ENCODE measurements at places on chromosomes 7 and 10.

DNA sequence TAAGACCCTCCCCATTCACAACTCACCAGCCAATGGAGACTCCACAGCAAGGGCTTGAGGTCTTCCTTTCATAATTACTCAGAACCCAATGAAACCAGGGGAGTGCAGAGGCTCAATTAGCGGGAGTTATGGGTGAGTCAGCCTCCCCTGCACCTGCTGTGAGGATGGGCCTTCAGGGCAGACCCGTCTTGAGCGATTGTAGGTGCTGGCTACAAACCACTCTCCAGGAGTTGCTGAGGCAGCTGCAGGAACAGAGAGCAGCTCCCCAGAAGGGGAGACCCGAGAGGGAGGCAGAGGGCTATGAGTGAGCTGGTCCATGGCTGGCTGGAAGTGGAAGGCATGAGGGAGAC is 58.5 kb upstream of the SORCS3 start:
- no peak for DNase-seq

DNA sequence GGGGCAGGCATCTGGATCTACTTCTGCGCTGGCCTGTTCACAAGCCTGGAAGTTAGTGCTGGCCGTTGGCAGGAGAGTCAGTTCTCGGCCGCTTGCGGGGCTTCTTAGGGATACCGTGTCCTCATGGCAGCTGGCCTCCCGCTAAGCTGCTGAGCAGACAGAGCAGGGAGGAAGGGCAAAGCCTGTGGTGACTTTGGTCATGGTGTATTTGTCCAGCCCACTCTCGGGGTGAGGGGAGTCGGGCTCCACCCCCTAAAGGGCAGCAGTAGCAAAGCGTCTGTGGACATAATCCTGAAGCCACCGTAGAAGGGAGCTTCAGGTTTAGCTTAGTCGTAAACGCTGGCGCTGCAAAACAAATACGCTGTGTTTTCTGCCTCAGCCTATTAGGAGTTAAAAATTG is 12.2 kb downstream of the UBE3C start:
- no peak for DNase-seq

- DNase-seq: no peak
Measured at GRCh38 chr7:40299097-40299496, 164.3 kb downstream of the SUGCT start.

GRCh38 chr10:88385601-88386203 is 197.4 kb downstream of the RNLS start:
- peak; percentile 20 for DNase-seq

GRCh38 chr10:23081221-23081750 is 14.1 kb upstream of the MSRB2 start:
- DNase-seq: no peak

DNA sequence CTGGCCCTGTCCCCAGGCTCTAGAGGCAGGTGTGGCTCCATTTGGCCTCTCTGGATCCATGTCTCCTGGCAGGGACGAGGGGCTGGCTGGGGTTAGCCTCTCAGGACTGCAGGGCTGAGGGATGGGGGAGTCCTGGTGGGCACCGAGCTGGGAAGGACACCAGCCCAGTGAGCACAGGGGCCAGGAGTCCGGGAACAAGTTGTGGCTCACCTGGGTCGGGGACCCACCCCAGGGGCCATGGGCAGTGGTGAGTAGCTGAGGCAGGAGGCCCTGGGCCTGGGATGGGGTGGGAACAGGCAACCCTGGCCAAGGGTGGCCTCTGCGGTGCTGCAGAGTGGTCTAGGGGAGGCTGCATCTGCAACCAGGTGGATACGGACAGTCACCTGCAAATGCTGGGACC is 24.1 kb downstream of the ANTXRL start:
- DNase-seq: no peak

DNA sequence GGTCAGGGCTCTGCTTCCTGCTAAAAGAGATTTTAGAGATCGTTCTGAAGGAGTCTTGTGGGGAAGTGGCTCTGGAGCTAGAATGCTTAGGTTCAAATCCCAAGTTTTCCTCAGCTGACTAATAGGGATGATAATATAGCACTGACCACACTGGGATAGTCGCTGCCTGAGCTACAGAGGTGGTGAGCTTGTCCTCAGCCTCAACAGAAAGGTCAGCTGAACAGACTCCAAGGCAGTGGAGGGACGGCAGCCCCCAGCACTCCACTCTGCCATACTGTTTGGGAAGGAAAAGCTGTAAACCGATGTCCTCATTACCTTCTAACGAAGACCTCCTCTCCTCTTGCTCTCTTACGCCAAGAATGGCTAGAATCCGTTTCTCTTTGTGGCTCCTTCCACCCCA is 36.2 kb downstream of the KAT6B start:
- DNase-seq: no peak

DNA sequence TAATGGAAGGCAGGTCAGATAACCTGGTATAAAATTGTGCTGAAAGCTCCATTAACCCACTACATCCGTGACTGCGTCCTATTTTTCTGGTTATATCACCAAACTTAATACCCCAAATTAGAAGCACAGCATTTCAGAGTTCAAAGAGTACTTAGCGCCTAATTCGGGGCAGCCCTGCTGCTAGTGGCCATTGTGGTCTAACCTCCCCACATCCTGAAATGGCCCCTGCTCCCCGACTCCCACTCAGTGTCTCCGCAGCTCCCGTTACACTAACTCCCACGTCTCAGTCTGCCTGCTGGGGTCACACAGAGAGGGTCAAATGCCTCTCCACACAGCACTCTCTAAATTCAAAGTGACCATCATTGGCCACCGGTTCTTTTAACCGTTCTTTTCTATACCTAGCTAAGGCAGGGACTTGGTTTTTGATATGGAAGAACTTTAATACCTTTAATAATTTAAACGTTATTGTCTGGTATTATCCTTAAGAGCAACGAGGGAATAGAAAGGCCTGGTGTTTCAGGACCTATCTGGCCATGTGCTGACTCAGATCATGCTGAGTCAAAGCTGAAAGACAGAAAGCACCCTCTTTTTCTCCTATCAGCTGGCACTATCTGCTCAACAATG is 117.1 kb downstream of the KMT2E start:
- no peak for DNase-seq

- no peak for DNase-seq
Measured at GRCh38 chr7:142088022-142088714, 23.4 kb upstream of the MGAM2 start.

GRCh38 chr7:4612939-4613841 is 68.9 kb upstream of the FOXK1 start:
- no peak for DNase-seq

- no peak for DNase-seq
Measured at GRCh38 chr7:46239846-46240245, 318.8 kb upstream of the IGFBP3 start.

GRCh38 chr7:130189343-130189742 is 15.9 kb downstream of the TMEM209 start:
- no peak for DNase-seq

DNA sequence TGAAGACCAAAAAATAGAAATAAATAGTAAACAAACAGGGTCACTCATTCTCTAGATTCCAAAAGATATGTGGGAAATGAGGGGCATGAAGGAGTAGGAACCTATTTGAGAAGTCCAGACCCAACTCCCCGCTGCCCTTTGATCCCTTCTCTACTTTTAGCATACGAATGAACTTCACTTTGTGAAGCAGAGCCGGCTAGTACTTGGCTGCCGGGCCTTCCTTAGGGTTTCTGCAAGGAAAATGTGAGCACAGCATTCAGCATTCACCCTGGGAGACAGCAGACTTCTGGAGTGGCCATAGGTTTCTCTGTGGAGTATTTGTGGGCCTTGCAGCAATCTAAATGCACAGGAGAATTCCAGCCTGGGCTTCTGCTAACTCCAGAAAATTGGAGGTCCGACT is 76.3 kb upstream of the PRKAR2B start:
- no peak for DNase-seq

GRCh38 chr10:19952224-19953010 is 136.2 kb downstream of the PLXDC2 start:
- no peak for DNase-seq

DNA sequence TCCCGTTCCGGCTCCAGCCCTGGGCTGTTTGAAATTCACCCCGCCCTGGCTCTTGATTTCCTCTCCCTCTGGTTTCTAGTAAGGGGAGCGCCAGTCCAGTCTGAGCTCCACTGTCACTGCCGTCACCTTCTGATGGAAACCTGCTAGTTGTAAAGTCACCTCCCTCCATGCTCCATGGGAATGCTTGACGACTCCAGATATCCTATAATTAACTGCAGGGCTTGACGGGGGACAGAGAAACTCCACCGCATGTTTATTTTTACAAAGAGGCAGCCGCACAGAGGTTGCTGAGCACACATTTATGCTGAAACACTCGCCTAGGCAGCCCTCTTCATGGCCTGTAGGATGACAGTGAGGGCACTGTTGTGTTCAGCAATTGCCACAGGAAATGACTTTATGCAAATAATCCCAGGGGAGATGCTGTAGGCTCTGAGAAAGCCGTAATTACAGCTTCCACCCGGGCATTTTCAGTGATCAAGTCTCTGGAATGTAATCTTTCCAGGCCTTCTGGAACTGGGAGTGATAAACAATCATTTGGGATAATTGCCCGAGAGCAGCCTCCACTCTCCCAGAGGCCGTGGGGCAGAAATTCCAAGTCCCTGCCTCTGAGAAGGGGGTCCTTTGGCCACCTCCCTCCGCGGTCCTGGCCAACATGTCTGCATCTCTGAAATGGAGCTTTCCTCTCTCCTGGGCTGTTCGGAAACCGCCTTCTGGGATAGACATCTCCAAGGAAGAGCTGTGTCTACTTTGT is 300.5 kb downstream of the KLF6 start:
- no peak for DNase-seq

GRCh38 chr7:27305854-27306253 is 63.3 kb downstream of the EVX1 start:
- DNase-seq: no peak

- DNase-seq: no peak
Measured at GRCh38 chr7:84364708-84365107, 170.1 kb upstream of the SEMA3A start.

- DNase-seq: no peak
Measured at GRCh38 chr7:95758187-95758586, 14.2 kb upstream of the DYNC1I1 start.

DNA sequence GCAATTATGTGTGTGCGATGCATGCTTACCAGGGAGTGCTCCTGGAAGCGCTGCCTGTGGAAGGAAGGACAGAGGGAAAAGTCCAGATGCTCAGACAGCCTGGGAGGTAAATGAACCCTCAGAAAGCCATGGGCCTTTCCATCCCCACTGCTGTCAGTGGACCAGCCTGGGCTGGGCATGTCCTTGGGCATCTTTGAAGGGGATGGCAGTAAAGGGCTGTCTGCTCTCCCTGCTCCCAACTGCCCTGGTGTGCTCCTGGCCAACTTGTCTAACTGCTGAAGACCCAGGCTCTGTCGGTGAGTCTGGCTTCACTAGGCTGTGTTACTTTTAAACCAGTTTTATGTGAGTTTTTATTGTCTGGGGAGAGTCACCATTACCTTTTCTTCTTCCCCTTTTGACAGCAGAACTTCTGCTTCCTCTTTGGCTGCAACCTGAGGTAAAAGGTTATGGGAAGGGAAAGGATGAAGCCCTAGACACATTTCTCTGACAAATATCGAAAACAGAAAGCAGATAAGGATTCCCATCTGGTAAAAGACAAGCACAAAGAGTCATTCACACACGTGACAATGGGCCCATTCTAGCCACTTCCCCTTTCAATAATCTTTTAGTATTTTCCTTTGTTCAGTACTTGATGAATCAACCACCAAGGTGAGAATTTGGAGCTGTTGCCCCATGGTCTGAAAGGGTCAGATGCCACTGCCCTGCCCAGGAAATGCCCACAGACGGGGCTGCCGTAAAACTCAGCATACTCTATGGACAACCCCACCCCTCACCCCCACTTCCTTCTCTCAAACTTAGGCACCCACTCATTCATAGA is 27.6 kb upstream of the PIK3AP1 start:
- DNase-seq: no peak

- DNase-seq: no peak
Measured at GRCh38 chr7:135879233-135879632, 97.9 kb downstream of the MTPN start.

DNA sequence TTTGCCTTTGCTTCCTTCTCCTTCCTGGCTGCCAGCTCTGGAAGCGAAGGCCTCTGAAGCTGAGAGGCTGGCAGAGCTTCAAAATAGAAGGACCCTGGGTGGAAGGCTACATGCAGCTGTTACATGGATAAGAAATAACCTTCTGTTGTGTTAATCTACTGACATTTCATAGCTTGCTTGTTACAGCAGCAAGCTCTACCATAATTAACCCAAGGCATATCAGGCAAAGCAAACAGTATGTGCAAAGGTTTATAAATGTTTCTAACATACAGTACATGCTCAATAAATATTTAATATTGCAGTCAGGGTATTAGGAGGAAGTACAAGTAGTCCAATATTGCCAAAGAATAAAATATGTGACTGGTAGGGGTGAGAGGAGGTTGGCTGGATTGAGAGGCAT is 55.6 kb upstream of the MKLN1 start:
- DNase-seq: no peak

DNA sequence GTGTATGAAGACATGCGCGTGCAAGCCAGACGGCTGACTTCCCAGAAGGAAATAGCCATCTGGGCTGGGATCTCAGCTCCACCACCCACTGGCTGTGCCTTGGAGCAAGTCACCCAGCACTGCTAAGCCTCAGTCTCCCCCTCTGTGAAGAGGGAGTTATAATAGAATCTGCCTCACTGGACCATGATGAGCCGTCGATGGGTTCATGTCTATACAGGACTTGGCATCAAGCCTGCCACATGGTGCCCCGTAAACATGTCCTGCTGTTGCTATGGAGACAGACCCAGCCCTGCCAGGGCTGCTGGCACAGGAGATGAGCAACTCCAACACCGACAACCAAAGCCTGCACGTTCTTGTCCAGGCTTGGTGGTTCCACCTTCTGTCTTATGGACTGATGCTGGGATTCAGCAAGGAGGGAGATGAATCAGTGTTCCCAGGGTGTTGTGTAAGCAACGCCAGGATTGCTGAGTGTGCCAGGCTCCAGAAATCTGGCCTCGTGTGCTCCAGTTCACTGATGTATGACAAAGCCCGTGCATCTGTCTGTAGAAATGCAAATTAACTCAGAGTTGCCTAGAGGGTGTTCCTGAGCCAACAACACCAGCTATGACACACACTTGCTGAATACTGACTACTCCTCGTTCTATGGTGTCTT is 5.6 kb downstream of the GPR15LG start:
- no peak for DNase-seq

- peak; percentile 14 for DNase-seq
Measured at GRCh38 chr7:5630670-5631069, 150.8 kb downstream of the RNF216 start.

GRCh38 chr10:130889240-130889639 is 422.3 kb downstream of the TCERG1L start:
- no peak for DNase-seq

DNA sequence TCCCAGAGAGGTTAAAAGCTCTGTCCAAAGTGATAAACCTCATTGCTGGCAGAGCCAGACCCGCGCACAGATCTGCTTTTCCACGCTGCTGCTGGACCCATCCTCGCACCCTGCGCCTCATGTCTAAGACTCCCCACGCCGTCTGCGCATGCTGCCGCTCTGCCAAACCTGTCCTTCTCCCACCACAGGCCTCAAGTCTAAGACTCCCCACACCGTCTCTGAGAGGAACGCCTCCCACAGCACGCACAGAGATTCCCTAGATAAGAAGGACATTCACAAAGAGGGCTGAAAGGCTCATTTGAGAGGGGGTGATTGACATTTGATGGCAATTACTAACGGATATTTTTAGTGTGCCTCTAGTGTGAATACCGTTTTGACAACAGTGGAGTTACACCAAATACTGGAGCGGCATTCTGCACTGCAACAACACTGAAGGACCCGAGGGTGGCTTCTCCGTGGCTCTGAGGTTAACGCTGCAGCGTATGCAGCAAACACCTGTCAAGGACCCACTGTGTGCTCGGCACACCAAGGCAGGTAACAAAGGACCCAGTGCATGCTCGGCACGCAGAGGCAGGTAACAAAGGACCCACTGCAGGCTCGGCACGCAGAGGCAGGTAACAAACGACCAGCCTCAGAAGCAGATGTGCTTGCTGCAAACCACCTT is 231.4 kb downstream of the DNAJB6 start:
- no peak for DNase-seq

Measured in activated CD8-positive, alpha-beta memory T cell treated with anti-CD3 and anti-CD28 coated beads for 1 hour (primary cell).